RWPE1 (cell line): ENCODE measurements at places on chromosomes 7 and 10.
A peak's percentile ranks its signal among the peaks of the same experiment; 100 is the strongest.

- no peak for DNase-seq
These were observed 140.7 kb downstream of the PAXIP1 start for GRCh38 chr7:154862153-154862791.

- DNase-seq = no peak
These were observed 7.3 kb upstream of the PCDH15 start for GRCh38 chr10:54808186-54808935.

DNA sequence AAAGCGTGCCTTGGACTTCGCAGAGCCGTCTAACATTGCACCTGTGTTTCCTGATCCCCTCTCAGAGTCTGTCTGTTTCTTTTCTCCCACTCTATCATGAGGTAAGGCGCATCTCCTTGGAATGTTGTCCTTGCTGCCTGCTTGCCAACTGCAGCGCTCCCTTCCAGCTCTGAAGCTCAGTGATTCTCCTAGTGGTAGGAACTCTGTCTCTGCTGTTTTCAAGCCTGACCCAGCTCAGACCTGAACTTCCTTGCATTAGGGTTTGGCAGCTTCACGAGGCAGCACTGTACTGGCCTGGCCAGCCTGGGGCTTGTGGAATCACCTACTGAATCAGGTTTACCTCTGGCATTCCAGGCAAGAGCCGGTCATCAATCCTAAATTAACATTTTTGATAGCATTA lies 123.9 kb downstream of the CREB5 start:
- DNase-seq = peak; percentile 25

GRCh38 chr10:28734938-28735759 lies 57.8 kb downstream of the BAMBI start:
- DNase-seq = peak; percentile 82

GRCh38 chr10:124619195-124619594 lies 125.0 kb downstream of the FAM53B start:
- DNase-seq = peak; percentile 59

- peak; percentile 98 for DNase-seq
These were observed at the start of gene GPR146 for GRCh38 chr7:1044189-1045068. Gene GPR146 (plus strand): TSS chr7:1044546. CDS start chr7:1057516, 12,970 bp downstream.

- no peak for DNase-seq
These were observed 20.6 kb downstream of the AZGP1 start for GRCh38 chr7:99955247-99955646.
